ENCODE measurements at places on chromosomes 3 and 15. TPM values are rescaled to one million over a fixed set of nuclear protein-coding genes. Genes with fewer than 3 reads are reported as not detected.

GRCh38 chr15:33374226-33374914 lies 63.6 kb downstream of the RYR3 start:
- DNase-seq = no peak

DNA sequence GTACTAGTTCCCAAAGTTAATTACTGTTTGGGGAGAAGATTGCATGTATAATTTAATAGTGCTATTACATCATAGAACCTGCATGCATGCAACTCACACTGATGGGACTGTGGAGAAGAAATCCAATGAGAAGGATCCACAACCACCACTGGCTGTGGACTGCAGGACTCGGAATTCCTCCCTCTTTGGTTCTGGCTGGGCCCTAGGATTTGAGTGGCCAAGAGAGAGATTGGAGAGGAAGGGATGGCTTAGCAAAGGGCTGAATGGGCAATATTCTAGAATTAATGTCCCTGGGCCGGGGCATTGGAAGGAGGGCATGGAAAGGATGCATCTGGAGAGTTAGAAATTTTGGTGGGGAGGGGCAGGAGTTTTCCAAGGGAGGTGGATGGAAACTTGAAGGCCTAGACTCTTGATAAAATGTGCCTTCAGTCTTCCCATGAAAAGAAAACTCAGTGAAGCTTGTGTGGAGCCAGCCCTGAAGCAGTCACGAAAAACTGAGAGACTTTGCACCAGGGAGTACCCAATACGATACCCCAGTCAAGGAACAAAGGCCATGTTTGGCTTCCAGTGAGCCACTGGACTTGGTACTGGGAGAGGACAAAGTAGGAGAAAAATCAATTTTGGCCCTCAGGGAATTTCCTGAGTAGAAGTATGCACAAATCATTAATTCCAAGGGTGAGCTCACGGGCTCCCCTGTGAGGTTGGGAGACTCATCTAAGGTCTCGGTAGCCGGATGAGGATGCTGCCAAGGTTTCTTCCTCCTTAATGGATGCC lies 31.4 kb upstream of the TPM1 start:
- DNase-seq = no peak

DNA sequence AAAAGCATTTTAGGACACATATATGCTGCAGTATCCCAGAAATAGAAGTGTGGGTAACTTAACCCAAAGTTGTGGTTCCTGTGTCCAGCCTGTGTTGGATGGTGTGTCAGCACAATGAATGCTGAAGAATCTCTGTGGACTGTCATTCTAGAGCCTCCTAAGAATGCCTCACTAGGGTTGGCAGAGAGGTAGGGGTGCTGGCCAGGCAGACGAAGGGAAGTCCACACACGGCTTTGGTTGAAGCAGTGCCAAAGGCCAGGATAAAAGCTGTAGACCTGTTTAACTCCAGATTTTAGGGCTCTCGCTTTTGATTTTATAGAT lies 43.7 kb upstream of the TIPARP start:
- no peak for DNase-seq

GRCh38 chr3:166060789-166061479 lies 223.7 kb upstream of the BCHE start:
- no peak for DNase-seq

DNA sequence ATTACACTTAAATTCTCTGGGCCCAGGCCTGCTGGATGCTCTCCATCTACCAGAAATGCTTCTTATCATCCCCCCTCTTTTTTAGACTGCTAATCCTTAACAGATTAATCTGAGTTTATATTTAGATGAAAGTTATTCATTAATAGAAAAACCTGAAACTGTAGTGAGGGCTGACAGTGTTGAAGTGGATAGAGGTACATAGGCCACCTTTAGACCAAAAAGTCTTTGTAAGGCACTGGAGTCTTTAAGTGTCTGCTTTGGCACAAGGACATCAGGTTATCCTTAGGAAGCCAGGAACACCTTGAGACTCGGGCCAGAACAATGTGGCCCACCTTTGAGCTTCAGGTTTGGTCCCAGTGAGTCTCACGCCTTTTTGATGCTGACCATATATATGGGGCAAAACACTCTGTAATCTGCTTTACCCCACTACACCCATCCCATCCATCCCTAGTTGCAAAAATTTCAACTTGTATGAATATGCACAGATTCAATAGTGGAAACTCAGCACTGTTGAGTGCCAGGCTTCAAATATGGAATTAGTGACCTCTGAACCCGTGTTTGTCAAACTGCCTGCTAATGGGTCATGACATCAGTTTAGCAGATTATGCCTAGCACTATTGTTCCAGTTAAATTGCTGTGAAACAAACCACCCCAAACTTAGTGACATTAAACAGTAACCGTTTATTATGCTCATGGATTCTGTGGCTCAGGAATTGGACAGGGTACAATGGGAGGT lies 44.0 kb downstream of the PDE8A start:
- DNase-seq = no peak

TRA2B gene
- 92.7 TPM for total RNA-seq

KIF15 gene
- total RNA-seq = 0.81 TPM

RARB gene
- 5.8 TPM for total RNA-seq

ITIH1 gene
- not detected for total RNA-seq

GP9 gene
- 1.2 TPM for total RNA-seq

KNG1 gene
- total RNA-seq = 0.14 TPM

Measured in upper lobe of right lung (tissue), 1 donor.